Renal cortex interstitium (tissue), 15 donors: ENCODE measurements at places on chromosomes 2 and 18.

DNA sequence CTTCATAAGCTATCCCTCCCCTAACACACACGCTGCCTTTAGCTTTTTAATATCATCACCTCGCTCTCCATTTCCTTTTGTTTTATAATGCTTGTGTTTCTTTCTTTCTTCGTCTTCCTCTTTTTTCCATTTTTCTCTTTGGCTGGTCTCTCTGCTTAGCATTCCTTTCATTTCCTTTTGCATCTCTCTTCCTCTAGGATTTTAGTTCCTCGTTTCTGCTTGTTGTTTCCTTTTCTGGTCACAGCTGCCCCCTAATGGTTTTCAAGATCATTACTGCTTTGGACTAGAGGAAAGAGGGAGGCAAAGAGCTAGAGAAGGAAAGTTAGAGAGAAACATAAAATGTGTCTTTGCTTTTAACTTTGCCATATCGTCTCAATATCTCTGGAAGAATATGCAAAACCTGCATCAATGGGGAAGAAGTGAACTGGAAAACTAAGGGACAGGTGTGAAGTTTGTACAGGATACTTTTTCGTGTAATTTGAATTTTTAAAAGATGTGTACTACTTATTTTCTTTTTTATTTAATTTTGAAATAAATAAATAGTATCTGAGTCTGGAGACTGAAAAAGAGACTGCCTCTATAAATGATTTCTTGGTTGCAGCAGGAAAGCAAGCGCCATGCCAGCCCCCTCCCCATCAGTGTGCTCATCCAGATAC is 6.3 kb upstream of the NRP2 start:
- DNase-seq = peak; percentile 77

DNA sequence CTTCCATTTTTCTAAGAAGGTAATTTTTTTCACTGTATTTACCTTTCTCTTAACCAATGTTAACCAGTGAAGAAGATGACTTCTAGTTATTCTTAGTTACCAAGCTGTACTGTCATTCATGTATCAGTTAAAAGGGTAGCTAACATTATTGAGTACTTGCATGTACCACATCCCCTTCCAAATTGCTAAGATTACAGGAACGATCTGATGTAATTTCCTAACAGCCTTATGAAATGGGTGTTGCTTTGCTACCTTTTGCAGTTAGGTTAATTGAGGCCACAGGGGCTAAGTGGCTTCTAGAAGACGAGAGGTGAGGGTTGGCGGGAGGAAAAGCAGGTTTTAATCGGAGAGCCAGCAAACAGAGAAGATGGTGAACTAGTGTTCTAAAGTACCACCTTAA is 1.8 kb upstream of the SULT6B1 start:
- DNase-seq = no peak

GRCh38 chr2:53033411-53033810 is 734.2 kb upstream of the CHAC2 start:
- DNase-seq = no peak

DNA sequence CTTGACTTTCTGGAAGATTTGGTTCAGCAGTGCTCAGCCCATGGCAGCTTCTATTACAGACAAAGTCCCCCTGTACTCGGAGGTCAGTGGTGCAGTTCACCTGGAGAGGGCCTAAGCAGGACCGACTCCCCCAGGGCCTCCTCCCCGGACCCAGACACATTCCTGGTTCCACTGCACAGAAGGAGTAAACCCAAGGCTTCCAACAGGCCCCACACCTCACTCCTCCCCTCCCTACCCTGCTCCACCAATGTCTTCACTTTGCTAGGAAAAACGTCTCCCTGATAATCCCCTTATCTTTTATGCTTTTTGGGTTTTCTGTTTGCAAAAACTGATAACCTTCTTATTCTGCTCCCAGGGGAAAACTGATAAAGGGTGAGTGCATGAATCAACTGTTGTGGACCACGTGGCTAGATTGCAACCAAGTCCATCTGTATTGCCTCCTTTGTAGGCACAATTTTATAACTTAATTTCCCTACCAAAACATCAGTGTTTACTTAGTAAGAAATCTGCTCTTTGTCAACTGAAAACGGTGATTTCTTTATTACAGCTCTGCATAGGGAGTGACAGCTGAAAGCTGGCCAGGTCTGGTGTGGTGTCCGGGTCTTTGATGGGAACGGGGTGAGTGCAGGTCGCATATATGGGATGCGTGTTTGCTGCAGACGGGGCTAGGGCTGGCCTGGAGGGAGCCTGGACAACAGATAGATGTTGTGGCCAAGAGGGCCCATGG is 202.5 kb downstream of the GLI2 start:
- no peak for DNase-seq

- no peak for DNase-seq
These were observed 867 bp downstream of the SF3B6 start for GRCh38 chr2:24075259-24075658.

DNA sequence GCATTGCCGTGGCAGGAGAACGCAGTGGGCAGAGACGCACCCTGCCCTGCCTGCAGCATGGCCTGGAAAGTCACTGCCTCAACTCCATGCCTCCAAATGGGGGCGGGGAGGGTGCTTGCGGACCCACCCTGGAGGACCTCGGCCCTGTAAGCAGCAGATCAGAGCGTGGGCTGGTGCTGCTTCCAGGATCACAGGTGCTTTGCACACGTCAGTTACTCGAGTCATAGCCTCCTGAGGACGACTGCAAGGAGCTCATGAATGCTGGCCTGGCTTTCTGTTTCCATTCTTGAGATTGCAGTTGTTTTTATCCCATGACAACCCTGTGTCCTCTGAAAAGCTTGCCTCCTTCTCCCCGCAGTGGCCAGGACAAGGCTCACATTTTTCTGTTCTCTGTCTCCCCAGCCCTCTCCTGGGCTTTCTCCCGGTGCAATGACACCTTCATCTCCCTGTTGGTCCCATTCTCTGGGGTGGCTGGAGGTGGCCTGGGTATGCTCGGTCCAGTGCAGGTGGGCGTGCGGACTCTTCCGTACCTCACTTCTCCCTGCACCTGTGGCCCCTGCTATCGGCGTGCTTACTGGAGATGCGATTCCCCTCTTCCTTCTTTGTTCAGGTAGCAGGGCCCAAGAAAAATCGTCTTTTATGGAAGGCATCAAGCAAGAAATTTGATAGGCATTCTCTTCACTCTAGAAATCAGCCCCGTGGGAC is 208.0 kb downstream of the GBX2 start:
- no peak for DNase-seq

- DNase-seq = no peak
These were observed 7.4 kb upstream of the NPC1 start for GRCh38 chr18:23593720-23594119.

DNA sequence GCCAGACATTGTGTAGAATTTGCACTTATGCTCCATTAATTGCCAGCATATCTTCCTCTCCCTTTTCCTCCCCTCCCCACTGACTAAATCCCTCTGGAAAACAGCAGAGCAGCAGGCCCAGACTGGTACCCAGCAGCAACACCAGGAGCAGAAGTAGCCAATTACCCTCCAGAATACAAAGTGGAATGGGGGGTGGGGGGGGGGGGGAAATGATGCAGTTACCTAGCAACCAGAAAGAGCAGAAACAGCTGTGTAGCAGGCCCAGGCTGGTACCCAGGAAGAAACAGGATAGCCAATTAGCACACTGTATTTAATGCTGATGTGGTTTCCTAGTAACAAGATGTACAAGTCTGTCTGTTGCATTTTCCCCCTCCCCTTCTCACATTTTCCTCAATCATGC is 52.3 kb downstream of the KLF7 start:
- DNase-seq = no peak

DNA sequence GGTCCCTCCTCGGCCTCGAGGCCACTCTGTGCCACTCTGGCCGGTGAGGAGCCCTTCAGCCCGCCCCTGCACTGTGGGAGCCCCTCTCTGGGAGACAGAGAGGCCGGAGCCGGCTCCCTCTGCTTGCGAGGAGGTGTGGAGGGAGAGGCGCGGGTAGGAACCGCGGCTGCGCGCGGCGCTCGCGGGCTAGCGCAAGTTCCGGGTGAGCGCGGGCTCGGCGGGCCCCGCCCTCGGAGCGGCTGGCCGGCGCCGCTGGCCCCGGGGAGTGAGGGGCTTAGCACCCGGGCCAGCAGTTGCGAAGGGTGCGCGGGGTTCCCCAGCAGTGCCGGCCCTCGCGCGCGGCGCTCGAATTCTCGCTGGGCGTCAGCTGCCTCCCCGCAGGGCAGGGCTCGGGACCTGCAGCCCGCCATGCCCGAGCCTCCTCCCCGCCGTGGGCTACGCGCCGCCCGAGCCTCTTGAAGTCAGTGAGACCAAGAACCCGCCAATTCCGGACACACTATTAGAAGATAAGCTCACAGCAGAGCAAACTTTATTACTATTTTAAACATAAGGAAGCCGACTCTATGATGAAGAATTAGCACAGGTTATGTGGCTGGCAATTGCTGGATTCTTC is 825.8 kb upstream of the FANCL start:
- no peak for DNase-seq

GRCh38 chr18:13500227-13500865 is 226.0 kb downstream of the FAM210A start:
- DNase-seq = no peak

GRCh38 chr2:111712361-111712760 is 171.6 kb downstream of the ANAPC1 start:
- no peak for DNase-seq

GRCh38 chr2:65388051-65388531 is 44.3 kb downstream of the SPRED2 start:
- DNase-seq = no peak

DNA sequence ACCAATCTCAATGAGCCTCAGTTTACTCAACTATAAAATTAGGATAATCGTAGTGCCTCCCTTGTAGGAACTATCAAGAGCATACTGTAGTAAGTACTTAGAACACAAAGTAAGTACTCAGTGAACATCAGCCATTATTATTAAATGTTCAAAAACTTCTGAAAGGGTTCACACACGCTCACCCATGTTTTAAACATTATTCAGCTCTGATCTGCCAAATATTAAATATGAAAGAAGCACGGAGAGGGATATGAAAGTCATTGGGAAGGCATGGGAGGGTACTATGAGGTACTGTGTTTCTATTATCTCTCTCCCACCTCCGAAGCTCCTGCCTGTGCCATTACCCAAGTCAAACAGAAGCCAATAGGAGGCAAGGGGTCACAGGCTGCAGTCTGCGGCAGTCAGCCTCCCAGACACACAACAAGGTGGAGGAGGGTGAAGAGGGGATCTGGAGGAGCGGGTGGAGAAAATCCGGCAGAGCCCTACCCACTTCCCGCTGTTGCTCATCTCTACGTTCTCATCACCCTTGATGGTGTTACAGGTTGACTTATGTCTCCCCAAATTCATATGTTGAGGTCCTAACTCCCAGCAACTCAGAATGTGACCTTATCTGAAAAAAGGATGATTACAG is 2.0 kb upstream of the TBC1D8 start:
- no peak for DNase-seq

GRCh38 chr2:30204281-30204680 is 27.1 kb upstream of the LBH start:
- DNase-seq = no peak

DNA sequence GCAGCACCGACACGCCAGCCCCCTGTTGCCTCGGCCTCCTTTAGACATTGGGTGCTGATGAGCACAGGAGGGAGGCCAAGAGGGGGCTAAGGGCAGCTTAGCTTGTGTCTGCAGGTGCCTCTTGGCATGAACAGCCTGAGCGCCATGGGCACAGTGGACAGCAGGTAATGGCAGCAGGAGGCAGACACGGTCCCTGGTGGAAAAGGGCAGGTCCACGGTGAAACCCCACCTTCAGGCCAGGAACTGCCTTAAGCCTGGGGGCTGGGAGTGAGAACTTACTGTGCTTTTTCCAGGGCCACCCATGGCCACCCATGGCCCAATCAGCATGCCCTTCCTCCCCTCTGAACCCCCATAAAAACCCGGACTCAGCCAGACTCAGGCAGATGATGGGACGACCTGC is 633.4 kb upstream of the TMEFF2 start:
- no peak for DNase-seq

- no peak for DNase-seq
These were observed 334.0 kb upstream of the FSIP2 start for GRCh38 chr2:185404578-185404977.

DNA sequence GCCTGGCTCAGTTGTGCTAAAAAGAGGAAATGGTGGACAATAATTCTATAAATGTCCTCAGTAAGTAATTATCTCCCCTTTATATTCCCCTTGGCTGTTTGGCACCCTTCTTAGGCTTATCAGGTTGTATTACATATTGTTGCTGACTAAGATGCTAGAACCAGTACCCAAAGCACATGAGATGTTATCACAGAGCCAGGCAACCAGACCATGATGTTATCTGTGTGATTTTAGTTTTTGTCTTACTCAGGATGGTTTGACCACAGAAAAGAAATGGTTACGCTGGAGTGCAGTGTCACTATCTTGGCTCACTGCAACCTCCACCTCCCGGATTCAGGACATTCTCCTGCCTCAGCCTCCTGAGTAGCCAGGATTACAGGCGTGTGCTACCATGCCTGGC is 15.2 kb downstream of the R3HDM1 start:
- no peak for DNase-seq

DNA sequence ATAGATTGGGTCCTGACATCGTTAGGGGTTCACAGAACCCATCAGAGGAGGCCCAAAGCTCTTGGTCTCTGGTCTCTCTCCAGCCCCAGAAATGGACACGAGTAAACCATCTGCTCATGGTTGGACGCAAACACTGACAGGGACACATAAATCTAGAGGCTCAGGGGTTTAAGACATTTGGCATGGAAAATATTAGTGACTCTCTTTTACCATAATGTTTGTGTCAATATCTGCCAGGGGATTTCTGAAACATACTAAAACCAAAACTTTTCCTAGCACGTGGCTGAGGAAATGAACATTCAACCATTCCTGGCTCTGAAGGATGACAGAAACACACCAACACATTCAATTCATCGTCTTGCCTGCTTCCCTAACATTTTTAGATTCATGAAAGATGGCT is 226.2 kb downstream of the SP3 start:
- no peak for DNase-seq

DNA sequence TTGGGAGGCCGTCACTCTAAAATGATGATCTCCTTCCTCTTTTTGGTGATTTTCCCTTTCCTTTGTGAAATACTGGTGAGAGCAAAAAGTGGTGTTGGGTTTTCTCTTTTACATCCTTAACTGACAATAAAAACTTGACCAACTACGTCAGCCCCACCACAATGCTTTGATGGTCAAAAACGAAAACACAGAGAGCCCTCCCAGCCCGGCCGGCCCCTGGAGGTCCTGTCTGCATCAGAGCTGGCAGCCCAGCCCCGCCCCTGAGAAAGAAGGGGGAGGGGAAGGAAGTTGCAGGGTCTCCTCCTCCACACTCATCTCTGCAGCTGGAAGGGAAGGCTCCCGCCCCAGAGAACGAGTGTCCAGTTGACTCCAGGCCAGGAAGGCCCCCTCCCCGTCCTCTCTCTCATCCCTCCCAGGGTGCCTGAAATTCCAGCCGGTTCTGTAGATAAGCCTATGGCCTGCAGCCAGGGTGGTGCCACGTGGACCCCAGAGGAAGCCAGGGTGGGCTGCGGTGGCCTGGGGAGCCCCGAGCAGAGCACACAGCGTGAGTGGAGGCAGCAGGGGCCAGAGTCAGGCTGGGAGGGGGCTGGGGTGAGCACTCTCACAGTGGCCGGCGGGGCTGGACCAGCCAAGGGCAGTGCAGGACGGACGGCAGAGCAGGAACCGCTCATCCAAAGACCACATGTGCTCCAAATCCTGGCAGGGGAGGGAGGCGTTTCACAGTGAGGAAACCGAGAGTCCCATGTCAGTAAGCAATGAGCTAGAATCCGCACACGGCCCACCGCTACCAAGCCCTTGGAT is 19.8 kb downstream of the BIN1 start:
- DNase-seq = peak; percentile 88
